ENCODE measurements at places on chromosomes 4 and X.

- DNase-seq: peak; percentile 55
These were observed 477 bp downstream of the FGF5 start for GRCh38 chr4:80266902-80267380.

DNA sequence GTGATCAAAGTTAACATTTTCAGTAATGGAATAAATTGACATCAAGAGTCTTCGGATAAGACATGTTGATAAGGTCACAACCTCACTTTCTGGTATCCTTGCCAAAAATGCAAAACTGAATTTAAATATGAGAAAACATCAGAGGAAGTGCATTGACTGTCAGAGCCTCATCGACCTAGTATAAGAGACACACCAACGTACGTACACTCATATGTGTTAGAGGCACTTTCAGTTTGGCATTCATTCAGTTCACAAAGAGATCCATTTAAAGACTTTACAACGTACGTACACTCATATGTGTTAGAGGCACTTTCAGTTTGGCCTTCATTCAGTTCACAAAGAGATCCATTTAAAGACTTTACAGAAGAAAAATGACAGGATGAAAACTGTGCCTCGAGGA, 280.3 kb downstream of the INPP4B start:
- DNase-seq: no peak

- no peak for DNase-seq
These were observed 62.7 kb upstream of the USP9X start for GRCh38 chrX:41022566-41022965.

GRCh38 chrX:130395341-130395740, 6.4 kb upstream of the RBMX2 start:
- DNase-seq: no peak

Data from ACHN (cell line).